ENCODE measurements at places on chromosomes 3 and 15.

- DNase-seq, result no peak
These were observed 514.1 kb upstream of the CFAP20DC start for GRCh38 chr3:59563966-59564365.

- DNase-seq, result no peak
These were observed 15.0 kb downstream of the SNAPC5 start for GRCh38 chr15:66482539-66482938.

DNA sequence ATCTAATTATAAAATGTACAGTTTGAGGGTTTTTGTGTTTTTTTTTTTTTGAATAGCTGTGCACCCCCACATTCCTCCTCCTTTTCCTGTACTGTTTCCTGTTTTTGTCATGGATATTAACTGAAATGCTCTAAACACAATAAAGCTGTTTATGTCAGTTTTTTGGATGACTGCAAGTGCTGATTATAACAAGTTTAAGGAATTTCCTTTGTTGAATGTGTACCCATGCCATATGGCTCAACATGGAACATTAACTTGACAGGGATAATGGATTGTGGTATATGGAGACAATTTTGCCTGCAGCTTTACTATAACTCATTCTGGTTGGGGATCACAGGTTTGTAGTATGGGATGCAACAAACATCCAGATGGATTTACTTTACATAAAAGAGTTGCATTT, 216.4 kb downstream of the TCF12 start:
- DNase-seq, result no peak

GRCh38 chr3:124509884-124510283, 220.4 kb upstream of the UMPS start:
- DNase-seq, result no peak

- no peak for DNase-seq
These were observed 8.8 kb upstream of the B3GNT5 start for GRCh38 chr3:183244219-183244618.

GRCh38 chr15:52158084-52158765, 33.0 kb downstream of the GNB5 start:
- no peak for DNase-seq

DNA sequence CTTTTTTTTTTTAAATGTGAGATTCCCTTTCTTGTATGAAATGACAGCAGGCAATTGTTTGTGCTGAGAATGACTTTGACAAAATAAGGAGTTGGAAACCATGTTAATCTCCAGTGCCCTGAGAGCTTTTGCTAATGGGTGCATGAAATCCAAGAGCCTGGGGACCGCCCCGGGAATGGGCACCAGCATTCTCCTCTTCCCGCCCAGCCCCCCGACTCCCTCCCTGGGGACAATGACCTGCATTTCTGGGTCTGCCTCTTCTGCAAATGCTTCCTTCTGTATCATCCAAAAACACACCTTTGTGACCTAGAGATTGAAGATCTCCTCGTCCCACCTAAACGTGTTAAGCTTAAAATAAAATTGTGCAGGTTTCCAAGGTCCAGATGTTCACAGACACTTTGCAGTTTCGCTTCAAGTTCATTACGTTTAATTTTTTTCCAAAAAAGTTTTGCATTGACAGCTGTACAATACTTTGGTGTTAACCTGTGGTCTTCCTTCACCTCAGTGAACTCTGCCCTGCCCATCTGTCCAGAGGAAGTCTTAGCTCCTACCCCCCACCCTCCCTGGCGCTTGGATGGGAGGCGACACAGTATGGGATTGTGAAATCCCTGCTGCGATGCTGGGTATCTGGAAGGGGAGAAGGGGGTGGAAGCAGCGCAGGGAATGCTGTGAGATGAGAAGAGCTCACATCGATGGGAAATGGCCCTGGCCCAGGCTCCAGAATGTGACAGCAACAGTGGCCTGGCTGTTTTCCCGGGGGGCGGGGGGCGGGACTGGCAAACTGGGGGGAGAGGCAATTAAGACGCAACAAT, 50.1 kb downstream of the TLE3 start:
- DNase-seq, result no peak

GRCh38 chr3:184443364-184443763, 63.5 kb downstream of the CHRD start:
- DNase-seq, result no peak

DNA sequence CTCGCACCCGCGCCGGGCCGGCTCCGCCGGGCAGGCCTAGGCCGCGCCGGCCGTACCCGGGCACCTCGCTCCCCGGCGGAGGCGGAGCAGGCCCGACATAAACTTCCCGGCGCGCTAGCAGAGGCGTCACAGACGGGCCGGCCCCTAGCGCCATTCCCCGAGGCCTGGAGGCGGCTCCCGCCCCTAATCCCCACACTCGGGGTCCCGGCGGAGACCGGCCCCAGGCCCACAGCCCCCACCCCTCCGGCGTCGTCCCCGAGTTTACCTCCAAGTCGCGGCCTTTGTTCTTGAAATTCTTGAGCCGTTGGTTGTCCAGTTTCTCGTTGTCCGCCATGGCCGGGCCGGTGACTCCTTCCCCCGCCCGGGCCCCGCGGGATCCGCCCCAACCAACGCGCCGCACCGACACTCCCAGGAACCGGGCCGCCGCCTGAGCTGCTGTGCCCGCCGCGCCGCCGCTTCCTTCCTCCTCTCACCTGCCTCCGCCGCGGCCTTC, 376 bp downstream of the KPNA4 start:
- peak; percentile 38 for DNase-seq

DNA sequence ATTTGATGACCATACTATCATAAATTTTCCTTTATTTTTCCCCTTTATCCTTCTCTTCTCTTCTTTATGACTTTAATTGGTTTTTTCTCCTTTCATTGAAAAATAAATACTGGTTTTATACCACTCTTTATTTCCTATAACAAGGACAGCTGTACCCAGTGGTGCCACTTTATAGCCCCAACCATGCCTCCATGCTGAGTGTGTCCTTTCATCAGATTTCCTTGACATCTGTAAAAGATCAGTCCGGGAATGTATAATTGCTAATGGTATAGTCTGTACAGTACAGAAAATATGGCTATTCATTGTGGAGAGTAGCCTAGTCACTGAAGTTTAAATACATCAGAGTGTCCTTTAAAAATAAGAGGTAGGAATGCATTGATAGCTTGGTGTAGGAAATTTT, 74.6 kb downstream of the EPHA3 start:
- DNase-seq, result no peak

- no peak for DNase-seq
These were observed 49.8 kb downstream of the USP50 start for GRCh38 chr15:50496692-50497091.

DNA sequence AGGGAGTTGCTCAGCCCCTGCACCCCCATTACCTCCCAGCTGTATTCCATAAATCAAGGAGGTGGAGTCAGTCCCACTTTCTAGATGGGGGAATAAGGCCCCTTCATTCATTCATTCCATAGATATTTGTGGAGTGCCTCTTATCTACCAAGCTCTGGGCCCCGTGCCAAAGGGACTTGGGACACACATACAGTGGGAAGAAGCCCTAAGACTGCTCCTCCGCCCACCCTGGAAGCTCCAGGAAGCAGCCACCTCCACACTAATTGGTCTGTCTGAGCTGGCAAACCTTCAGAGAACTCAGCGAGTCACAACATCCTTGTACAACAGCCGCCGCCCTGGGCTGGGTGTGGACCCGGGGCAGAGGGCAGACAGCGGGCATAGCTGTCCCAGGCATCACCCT, 6.4 kb downstream of the STRA6 start:
- no peak for DNase-seq

DNA sequence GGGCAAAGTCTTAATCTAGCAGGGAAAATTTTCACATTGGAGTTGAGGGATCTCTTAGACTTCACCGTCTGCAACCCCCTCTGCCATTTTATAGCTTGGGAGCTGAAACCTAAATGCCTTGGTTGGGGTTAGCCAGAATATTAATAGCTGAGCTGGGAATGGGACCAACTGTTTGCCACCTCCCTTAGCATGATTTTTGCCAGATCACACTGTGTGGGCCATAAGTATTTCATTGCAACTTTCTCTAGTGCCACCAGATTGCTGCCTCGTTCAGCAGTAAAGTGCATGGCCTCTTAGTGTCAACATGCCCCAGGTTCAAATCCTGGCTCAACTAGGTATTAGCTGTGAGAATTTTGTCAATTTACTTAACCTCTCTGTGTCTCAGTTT, 55.9 kb upstream of the ABHD17C start:
- no peak for DNase-seq

- DNase-seq, result no peak
These were observed 245.0 kb downstream of the KLF13 start for GRCh38 chr15:31571676-31572075.

DNA sequence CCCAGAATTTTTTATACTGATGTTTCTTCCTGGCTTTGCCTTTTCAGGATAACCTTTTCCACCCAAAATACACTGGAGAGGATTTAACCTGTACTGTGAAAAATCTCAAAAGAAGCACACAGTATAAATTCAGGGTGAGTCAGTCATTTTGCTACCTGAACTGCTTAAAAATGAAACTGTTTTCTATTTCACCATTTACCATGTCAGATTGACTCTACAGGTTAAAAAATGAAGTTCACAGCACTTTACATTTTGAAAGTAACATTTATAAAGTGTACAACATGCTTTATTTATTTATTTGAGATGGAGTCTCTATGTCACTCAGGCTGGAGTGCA, 115.2 kb downstream of the GHSR start:
- DNase-seq, result no peak

- DNase-seq, result no peak
These were observed 52.9 kb upstream of the NUDT16 start for GRCh38 chr3:131328721-131329120.

- no peak for DNase-seq
These were observed 63.3 kb downstream of the KLHL6 start for GRCh38 chr3:183491923-183492848.

DNA sequence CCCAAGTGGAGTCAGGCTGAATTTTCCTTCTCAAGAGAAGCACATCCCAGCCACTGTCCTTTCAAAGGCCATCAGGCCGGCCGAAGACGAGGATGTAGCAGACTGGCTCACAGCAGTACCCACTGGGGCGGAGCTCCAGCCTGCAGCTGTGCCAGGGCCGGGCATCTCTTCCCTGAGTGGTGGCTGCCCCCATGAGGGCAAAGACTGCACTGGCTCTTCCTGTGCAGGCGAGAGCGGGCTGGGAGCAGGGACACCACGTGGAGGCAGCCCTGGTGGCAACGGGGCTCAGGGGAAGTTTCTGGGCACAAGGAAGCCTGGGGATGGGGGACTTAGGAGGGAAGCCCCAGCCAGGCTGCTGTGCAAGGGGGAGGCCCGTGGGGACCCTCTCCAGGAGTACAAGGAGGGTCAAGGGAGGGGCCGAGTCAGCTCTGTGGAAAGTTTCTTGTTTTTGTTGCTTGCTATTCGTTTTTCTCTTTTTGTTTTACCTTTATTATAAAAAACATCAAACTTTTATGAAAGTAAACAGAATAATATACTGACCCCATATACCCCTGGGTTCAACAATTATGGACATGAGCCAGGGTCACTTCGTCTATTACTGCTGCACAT, 66.1 kb downstream of the RPN1 start:
- DNase-seq, result peak; percentile 38

DNA sequence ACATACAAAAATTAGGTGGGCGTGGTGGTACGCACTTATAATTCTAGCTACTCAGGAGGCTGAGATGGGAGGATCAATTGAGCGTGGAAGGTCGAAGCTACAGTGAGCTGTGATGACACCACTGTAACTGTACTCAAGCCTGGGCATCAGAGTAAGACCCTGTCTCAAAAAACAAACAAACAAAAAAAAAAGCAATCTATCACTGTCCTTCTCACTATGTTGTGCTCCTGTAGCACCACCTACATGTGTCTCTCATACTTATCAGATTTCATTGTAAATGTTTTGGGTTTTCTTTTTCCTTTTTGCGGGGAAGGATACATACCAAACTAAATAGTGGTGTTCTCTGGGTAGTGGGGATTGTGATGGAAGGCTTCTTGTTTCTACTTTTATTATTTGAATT, 14.8 kb downstream of the FANCD2 start:
- no peak for DNase-seq

DNA sequence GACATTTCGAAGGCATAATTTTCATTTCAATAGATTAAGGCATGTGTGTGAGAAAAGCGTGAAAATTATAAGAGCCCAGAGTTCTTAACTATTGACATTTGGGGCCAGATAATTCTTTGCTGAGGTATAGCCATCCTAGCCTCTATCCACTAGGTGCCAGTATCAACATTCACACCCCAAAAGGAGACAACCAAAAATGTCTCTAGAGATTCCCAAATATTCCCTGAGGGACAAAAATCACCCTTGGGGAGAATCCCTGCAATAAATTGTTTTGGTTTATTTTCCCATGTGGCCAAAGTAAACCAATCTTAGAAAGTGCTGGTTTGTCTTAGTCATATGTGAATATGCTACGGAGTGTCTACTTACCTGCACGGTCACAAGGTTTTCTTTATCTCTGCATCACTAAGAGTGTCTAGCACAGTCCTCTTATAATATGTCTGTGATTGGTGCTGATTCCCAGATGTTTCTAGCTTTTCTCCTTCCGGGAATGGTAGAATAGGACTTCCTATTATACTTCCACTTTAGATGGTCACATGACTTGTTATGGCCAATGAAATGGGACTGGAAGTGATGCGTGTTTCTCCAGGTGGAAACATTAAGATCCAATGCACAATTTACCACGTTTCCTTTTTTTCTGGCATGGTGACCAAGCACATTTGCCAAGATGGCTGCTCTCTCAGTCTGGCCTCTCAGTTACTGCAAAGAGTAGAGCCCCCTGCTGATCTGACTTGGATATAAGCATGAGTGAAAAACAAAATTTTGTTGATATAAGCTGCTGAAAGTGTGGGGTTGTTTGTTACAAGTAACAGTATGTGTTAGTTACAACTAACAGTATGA, 8.0 kb upstream of the KBTBD8 start:
- DNase-seq, result no peak

- DNase-seq, result no peak
These were observed 8.2 kb downstream of the HHATL start for GRCh38 chr3:42694366-42694765.

- no peak for DNase-seq
These were observed 19.5 kb downstream of the BMF start for GRCh38 chr15:40088929-40089755.

- no peak for DNase-seq
These were observed 123.2 kb downstream of the DNAJB8 start for GRCh38 chr3:128343287-128344051.

- no peak for DNase-seq
These were observed 72.3 kb upstream of the PIAS1 start for GRCh38 chr15:67981848-67982247.

GRCh38 chr15:51883271-51883837, 53.9 kb downstream of the TMOD3 start:
- no peak for DNase-seq

DNA sequence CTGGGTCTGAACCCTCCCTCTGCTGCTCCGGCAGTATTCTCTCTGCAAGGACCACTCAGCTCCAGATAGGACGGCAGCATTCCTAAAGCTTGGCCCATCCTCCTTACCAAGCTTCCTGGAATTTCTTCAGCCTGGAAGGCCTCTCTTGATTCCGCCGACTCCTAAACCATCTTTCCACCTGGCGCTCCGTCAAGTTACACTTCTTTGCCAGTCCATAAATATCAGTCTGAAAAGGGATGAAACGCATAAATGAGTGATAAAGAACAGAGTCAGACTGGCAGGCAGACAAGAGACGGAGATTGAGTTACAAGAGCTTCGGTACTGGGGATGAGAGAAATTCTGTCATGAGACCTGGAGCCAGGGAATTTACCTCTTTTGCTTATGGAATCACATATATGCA, 44.3 kb downstream of the CERS3 start:
- DNase-seq, result no peak
